ENCODE measurements at places on chromosomes 13 and 19. TPM values are rescaled to one million over a fixed set of nuclear protein-coding genes. Genes with fewer than 3 reads are reported as not detected.
A peak's percentile ranks its signal among the peaks of the same experiment; 100 is the strongest.

Gene PPP1R13L
- 3.9 TPM for polyA plus RNA-seq

Gene WDR62
- 2.5 TPM for polyA plus RNA-seq

Gene ADGRL1
- 14.6 TPM for polyA plus RNA-seq

Gene RUVBL2
- 55.3 TPM for polyA plus RNA-seq

Gene OR7A10
- polyA plus RNA-seq = not detected

Gene DDA1
- polyA plus RNA-seq = 34.8 TPM

Gene FFAR1
- not detected for polyA plus RNA-seq

Gene MYH14
- 53.2 TPM for polyA plus RNA-seq

Gene IRGQ
- polyA plus RNA-seq = 12.4 TPM

Gene NFIC
- 35.4 TPM for polyA plus RNA-seq

Gene CSNK1A1L
- polyA plus RNA-seq = 0.10 TPM

DNA sequence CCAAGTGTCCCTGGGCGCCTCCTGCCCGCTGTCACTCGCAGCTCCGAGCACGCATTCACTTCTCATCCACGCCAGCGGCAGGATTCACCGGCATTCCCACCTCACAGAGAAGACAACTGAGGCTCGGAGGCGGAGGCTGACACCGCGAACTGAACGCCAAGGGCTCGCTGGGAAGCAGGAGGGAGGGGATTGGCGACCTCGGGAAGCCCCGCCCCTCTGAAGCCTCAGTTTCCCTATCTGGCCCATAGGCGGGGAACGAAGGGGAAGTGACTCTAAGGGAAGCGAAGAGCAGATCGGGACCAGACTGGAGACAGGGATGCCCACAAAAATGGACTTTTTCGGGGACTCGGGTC, 256 bp downstream of the MICOS13 start:
- no peak for DNase-seq

DNA sequence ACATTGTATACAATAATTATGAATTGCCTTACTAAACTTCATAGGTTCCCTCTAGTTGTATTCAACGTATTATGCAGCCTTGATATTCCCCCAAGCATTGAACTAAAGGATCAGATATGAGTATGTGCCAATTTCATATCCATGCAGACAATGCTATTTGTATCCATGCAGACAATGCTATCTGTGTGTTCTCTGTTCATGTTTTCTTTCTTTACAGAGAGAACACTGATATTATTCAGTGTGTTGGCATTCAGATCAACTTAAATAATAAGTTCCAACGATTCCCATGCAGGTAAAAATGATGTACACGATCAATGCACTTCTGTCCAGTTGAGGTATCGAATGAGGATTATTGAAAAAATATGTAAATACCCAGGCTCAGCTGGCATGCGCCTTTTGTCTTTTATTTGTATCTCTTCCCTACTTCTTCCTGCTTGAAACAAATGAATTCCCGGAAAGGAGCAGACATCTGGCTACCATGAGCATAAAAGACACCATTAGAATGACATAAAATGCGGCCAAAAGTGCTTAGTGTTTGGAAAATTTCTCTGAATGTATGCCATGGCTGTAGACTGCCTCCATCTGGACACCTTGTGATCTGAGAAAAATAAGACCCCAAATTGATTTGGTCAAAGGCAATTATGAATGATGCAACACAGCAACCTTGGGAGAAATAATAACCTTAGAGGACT, 731.5 kb downstream of the SLITRK1 start:
- no peak for DNase-seq

DNA sequence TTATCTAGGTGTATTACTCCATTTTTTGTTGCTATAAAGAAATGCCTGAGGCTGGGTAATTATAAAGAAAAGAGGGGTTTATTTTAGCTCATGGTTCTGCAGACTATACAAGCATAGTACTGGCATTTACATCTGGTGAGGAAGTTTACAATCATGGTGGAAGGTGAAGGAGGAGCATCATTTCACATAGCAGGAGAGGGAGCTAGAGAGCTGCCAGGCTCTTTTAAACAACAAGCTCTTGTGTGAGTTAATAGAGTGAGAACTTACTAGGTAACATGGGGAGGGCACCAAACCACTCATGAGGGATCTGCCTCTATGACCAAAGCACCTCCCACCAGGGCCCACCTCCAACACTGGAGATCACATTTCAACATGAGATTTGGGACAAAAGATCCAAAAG, 221.7 kb upstream of the GPC6 start:
- no peak for DNase-seq

DNA sequence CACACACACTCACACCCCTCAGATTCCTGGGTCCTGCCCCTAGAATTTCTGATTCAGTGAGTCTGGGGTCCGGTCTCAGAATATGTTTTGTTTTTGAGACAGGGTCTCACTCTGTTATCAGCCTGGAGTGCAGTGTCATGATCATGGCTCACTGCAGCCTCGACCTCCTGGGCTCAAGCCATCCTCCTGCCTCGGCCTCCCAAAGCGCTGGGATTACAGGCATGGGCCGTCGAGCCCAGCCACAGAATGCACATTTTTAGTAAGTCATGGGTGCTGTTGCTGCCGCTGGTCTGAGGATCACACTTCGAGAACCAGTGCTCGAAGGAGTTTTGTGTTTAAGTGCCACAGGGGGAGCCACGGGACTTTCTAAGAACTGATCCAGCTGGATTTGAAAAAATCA, 22.1 kb upstream of the TNFSF14 start:
- DNase-seq = no peak

DNA sequence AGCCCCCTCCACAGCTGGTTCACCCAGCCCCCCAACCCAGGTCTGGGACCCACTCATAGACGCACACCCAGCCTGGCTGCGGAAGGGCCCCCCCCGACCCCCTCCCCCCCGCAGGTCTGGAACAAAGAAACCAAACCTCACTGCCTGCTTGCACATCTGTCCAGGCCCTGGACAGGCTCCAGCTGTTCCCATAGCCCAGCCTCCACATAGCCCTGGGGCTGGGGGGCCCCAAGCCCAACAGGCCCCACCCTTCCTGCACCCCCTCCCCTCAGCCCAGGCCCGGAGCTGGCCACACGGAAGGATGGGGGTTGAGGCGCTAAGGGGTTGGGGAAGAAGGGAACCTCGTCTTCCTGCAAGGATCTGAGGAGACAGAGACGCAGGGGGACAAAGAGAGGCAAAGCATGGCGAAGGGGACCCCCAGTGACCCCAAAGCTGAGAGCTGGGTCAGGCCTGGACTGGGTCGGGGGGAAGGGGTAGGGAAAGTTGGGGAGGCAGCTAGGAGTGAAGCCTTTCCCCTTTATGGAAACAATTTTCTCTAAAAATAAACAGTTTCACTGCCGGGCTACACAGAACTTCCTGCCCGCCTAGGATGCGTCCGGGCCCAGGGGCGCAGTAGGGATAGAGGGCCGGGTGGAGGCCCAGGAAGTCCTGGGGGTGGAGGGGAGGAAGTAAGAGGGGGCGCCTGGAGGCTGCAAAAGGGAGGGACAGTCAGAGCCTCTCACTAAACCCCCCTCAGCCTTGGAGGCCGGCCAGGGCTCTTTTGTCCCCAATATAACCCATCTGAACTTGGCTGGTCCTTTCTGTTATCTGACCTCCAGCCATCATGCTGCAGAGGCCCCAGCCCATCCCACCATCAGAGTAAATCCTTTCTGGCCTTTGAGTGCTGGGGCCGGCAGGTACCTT, 2.4 kb downstream of the KANK2 start:
- DNase-seq = no peak

DNA sequence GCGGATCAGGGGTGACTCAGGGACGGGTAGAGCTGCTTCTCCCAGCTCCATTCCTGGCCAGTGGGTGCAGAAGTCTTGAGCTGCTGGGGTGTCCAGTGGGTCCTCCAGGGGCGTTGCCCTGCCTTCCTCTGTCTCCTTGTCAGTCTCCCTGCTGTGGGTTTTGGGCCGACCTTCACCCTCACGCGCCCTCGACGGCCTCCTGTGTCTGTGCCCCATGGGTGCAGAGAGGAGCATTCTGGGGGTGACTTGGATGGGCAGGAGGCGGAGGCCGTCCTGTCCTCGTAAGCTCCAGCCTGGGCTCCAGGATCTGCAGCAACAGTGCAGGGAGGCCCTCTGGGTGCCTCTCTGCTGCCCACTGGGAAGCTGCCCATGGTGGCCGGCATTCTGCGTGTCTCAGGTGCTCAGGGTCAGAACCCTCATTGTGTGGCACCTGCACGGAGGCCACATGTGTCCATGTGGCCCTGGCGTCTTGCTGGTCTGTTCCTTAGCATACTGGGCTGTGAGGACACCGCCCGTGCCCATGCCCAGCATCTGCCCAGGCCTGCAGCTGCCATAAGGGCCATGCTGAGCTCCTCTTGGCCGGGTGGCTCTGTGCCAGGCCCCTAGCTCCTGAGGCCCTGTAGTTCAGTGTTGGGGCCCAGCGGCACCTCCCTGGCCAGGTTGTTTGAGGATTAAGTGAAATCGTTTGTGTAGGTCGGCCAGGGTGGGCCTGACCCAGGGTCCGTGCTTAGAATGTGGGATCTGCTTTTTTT, 17.3 kb downstream of the DOT1L start:
- DNase-seq = no peak

DNA sequence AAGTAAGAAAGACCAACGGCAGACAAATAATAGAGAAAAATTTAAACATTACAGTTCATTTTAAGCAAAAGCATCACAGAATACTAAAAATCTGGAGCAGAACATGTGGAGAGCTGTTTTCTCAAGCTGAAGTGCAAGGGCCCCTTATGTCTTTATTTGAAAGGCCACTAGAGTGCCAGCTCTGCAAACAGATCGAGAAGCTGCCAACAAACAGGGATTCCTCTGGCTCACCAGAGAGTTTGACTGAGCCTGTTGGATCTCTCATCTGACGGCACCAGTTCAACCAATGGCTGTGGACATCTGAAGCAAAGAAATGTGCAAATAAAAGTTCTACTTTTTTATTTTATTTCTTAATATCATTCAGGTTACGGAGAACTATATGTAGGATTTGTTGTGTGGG, 119.7 kb downstream of the COL4A2 start:
- no peak for DNase-seq

DNA sequence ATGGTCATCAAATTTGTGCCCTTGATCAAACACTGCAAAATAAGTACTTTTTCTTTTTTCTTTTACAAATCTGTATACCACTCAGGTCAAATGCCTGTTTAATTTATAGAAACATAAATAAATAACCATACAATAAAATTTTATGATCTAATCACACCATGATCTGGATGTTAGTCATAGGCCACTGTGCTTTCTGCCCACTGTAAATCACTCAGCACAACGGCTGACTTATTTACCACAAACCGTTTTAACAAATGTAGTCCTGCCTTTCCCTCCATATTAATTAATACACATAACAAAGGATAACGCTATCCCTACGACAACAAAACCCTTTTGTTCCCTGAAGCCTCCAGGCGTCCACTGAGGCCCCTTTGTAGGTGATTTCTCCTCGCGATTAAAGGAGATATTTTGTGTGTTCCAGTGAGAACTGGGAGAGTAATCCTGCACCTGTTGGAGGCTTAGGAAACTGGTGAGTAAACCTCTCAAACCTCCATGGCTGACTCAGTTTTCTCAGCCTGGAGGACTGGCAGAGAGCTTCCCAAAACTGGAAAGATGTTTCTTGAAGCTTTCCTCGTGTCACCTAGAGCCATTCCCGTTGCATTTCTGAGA, 477.1 kb upstream of the SGCG start:
- no peak for DNase-seq

- peak; percentile 36 for DNase-seq
These were observed 335.1 kb downstream of the GPC6 start for GRCh38 chr13:93561576-93562225.

- DNase-seq = no peak
These were observed 1806.1 kb upstream of the MIR17HG start for GRCh38 chr13:89541091-89542030.

- DNase-seq = no peak
These were observed 26.2 kb downstream of the CELF5 start for GRCh38 chr19:3250675-3251074.

GRCh38 chr19:3357992-3358688, 8.2 kb upstream of the NFIC start:
- no peak for DNase-seq

DNA sequence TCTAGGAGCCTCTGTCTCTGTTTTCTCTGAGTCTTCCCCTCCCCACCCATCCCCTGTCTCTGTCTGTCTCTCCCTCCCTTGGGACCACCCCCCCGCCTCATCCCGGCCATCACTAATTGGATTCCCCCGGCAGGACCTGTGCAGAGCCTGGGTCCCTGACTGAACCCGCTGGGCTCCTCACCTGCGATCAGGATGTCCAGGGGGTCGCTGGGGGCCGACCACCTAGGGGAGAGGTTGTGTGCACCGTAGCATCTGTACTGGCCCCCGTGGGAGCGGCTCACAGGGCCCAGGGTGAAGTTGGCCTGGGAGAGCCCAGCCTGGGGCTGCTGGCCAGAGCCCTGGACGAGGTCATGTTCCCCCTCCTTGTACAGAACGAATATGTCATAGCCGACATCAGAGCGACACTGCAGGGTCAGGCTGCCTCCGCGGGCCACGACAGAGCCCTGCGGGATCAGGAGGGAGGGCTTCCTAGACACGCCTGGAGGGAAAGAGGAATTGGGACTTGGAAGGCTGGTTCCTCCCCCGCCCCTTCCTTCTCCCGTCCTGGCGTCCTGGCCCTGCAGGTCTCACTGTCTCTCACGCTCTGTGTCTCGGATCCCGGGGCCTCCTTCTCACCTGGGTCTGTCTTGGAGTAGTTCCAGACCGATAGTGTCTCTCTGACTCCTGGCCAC, 1.8 kb downstream of the LILRB5 start:
- no peak for DNase-seq

DNA sequence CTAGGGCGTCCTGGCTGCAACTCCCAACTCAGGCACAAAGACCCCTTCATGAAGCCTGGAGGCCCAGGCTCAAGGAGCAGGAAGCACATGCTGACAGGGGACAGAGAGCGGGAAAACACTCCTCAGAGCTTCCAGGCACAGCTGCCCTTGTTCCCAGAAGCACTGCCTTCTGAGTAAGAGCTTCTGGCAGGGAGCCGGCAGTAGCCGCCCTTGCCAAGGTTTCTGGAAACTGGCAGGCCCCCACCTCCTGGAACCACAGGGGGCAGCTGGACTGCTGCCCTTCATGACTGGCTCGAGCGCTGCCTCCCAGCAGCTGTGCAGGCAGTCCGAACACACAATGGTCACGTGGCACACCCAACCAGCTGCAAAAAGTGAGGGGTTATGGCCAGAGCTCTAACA, 33.6 kb upstream of the EPHX3 start:
- DNase-seq = no peak

- no peak for DNase-seq
These were observed 35.7 kb downstream of the STK24 start for GRCh38 chr13:98541191-98541590.

GRCh38 chr19:31906111-31906871, 439.1 kb upstream of the ZNF507 start:
- peak; percentile 60 for DNase-seq

GRCh38 chr13:25391932-25392331, 20.2 kb downstream of the ATP8A2 start:
- DNase-seq = no peak

DNA sequence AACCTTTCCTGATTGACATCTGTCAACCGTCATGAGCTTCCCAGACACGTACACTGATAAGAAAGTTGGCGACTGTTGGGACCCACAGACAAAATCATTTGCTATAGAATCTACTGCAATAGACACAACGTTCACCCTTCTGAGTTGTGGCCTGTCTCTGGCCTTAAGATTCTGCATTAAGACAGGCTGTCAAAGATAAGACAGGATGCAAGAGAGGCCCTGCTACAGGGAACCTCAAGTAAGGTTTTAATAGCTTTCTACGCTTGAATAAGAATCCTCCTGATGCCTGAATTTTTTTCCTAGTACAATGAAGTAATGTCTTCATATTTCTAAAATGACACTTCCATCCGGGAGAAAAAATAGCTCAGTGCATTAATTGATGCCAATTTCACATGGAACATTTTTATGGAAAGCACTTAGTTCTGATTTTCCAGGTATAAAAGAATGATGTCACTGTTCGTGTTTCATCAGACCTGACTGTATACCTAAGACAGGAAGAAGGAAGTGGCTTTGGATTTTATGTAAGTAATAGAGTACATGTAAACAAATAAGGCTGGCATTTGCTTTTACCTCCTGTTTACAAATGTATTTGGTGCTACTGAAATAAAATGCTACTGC, 275.2 kb upstream of the GPC6 start:
- no peak for DNase-seq
